ENCODE measurements at places on chromosomes 12 and 14.

DNA sequence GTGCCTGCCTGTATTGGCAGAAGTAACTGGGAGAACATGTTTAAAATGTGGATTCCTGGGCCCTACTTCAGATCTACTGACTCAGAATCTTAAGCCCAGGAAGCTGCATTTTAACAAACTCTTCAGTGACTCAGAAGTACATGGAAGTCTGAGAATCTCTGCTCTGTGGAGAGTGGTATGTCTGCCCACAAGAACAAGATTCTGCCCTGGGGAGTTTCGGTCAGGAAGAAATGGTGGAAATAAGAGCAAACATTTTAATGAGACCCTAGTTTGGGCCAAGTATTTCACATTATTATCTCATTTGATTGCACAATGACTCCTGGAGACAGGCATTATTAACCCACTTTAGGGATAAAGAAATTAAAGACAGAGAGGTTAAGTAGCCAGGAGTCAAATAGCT, 8.2 kb downstream of the ALDH1L2 start:
- DNase-seq, result no peak

DNA sequence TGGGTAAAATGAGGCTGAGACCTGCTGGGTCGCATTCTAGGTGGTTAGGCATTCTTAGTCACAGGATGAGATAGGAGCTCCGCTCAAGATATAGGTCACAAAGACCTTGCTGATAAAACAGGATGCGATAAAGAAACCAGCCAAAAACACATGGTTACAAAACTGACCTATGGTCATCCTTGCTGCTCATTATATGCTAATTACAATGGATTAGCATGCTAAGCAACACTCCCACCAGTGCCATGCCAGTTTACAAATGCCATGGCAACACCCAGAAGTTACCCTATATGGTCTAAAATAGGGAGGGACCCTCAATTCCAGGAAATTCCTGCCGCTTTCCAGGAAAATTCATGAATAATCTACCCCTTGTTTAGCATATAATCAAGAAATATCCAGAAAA, 132.4 kb downstream of the BRMS1L start:
- no peak for DNase-seq

DNA sequence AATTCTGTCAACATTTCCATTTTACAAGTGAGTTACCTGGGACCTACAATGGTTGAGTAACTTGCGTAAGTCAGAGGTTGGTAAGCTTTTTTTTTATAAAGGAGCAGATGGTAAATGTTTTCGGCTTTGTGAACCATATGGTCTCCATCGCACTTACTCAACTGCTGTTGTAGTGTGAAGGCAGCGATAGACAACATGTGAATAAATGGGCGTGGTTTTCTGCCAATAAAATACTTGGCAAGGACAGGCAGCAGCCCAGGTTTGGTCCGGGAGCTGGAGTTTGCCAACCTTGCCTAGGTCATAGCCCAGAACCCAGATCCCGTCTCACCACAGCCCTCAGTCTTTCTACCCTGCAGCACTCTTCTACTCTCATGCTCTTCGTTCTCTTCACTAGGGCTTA, 6.3 kb downstream of the DDX55 start:
- DNase-seq, result no peak

- DNase-seq, result no peak
Measured at GRCh38 chr12:45128637-45129036, 77.7 kb upstream of the DBX2 start.

DNA sequence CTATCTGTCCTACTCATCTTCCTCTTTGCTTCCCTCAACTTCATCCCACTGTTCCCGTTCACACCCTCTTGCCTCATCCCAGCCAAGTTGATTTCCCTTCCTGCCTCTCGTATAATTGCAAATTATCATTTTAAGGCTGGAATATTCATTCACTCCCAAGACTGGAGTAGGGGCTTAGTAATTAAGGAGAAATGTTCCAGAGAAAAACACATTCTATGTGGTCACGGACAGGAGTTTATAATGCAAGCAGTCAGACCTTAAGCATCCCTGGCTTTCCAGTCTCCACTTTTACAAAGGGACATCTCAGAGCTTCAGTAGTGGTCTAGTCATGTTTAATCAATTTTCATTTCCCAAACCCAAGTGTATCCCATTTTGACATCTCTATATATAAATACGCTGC, 54.9 kb downstream of the TMEM132D start:
- no peak for DNase-seq

GRCh38 chr12:5899675-5900074, 45.4 kb downstream of the ANO2 start:
- DNase-seq, result no peak

GRCh38 chr14:42862114-42862513, 1255.4 kb downstream of the LRFN5 start:
- no peak for DNase-seq

DNA sequence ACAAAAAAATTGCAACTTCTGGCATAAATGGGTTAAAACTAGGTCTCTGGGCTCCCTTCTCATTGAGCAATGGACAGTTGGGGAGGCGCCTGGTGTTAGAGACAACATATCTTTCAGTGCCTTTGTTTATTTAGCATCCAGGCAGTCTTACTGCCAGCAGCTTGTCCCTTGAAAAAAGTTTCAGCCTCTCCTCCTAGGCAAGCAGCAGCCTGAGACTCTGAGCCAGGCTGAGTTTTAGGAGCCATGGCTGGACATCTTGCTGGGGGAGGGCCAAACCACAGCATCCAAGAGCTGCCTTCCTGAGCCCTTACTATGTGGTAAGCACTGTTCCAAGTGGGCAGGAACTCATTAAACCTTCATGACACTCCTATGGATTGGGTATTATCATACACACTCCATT, 10.1 kb upstream of the JDP2 start:
- DNase-seq, result no peak

DNA sequence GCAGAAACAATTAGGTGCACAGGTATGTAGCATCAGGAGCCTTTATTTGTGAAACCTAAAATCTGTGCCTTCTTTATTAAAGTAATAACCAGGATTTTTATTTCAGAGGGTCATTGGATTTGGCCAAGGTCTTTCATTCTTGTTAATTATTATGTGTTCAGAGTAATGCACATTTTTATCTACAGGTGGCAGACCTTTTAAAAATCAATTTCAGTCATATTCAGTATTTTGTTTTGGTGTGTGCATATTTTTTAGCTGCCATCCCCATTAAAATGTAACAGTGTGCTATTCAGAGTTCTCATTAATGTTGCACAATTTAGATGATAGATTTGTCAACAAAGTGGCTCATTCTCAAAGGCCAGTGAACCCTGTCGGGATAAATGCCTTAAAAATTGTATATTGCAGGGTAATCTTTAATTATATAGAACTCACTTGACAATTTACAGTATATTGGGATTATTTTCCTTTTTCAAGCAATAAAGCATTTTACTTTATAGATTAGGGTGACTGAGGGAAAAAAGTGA, 319.3 kb upstream of the SOX5 start:
- no peak for DNase-seq

DNA sequence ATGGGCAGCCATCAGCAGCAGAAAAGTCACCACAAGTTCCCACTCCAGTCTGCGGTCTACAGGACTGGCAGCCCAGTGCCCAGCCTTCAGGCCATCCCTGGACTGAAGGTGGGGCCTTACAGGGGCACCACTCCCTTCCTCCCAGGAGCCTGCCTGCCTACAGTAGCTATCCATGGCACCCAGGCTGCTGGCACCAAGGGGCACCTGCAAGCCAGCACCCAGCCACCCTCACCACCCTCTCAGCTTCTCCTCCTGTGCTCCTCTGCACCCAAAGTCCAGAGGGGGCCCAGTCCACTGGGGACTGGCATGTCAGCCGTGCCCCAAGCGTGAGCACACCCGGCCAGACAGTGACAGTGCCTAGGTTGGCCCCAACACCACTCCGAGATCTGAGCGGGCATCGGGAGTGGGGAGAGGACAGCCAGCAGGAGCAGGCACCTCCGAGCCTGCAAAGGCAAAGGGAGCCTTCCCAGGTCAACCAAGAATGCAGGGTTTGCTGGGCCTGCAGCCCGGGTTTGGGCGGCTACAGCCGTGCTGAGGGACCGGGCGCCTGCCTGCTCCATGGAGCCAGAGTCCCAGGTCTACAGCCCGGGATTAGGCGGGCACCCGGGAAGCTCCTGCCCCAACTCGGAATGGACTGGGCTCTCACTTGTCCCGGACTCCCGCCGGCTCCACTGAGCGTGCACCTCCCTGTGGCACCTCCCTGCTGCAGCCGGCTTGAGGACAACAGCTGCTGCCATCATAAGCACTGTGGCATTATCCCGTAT, 8.1 kb upstream of the OR6C65 start:
- no peak for DNase-seq

DNA sequence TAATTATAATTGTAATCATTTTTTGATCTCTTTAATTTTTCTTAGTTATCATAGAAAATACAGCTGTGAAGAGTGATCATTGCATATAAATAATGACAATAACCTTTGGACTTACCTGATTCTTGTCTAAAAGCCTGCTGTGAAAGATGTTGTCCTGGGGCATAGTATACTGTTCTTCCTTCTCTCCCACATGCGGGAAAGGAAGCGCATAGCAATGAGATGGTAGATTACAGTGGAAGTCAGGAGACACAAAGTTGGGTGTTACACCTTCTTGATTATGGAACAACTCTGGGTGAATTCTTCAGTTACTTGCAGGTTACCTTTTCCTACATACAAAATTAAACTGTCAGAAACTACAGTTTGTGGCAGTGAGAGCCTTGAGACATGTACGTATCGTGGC, 140.8 kb downstream of the KTN1 start:
- no peak for DNase-seq

GRCh38 chr14:105091054-105091516, 25.9 kb upstream of the GPR132 start:
- no peak for DNase-seq

DNA sequence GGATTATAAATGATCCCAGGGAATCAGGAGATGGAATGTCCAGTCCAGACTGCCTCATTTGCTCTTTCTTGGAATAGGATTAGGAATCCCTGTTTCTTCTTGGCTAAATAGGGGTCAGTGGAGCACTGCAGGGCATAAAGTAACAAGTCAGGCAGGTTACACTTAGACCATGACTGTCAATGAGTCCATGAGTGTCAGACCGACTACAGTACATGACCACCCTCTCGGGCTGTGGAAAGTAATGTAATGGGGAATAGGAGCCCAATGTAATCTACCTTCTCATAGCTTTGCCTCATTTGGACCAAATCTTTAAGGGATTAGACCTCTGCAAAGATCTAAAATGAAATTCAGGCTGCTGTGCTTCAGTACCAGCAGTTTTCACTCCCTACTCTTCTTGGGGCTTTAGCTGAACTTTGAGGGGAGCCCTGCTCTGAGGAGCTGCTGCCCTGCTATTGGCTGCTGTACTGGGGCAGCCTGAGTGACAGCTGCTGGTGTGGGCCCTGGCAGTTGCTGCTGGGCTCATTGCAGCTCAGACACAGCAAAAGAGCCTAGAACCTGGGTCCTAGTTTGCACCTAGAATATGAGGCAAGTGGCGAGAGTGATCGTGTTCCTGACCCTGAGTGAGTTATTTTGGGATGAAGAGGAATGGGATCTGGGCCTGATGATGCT, 62.2 kb upstream of the OR4E1 start:
- DNase-seq, result no peak

- no peak for DNase-seq
Measured at GRCh38 chr14:88044444-88044758, 39.5 kb downstream of the GPR65 start.

GRCh38 chr12:11596141-11596540, 53.3 kb upstream of the ETV6 start:
- no peak for DNase-seq

- DNase-seq, result no peak
Measured at GRCh38 chr14:49545716-49546115, 40.5 kb downstream of the RPS29 start.

- no peak for DNase-seq
Measured at GRCh38 chr12:53179687-53180219, 769 bp upstream of the ZNF740 start.

DNA sequence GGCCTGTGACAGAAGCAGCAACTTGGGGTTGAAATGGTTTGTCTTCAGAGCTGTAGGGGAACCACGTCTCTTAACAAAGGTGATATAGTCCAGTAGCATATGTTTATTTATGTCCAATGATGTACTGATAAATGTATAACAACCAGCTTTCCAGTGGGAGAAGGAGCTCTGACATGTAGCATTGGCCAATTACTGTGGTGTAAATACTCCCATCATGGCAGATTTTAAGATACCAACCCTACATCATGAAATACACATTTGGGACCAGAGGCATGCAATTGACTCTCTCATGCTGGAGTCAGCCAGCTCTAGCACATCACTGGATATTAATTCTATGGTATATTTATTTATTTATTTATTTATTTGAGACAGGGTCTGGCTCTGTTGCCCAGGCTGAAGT, 50.6 kb upstream of the CHST11 start:
- no peak for DNase-seq

DNA sequence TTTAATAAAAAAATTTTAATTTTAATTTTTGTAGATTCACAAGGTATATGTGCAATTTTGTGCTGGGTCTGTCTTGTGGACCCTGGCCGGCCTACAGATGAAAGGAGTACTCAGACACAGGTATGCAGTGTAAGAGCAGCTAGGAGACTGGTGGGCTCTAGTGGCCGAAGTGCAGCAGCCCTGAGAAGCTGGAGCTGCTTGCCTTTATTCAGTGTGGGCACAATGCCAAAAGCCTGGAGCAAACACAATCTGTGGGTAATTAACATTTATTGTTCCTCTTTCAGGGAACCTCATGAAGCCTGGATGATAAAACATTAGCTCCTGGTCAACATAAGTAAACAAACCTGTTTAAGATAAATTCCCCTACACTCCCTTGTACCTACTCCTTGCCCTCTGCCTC, 135.7 kb upstream of the SEL1L start:
- DNase-seq, result no peak

DNA sequence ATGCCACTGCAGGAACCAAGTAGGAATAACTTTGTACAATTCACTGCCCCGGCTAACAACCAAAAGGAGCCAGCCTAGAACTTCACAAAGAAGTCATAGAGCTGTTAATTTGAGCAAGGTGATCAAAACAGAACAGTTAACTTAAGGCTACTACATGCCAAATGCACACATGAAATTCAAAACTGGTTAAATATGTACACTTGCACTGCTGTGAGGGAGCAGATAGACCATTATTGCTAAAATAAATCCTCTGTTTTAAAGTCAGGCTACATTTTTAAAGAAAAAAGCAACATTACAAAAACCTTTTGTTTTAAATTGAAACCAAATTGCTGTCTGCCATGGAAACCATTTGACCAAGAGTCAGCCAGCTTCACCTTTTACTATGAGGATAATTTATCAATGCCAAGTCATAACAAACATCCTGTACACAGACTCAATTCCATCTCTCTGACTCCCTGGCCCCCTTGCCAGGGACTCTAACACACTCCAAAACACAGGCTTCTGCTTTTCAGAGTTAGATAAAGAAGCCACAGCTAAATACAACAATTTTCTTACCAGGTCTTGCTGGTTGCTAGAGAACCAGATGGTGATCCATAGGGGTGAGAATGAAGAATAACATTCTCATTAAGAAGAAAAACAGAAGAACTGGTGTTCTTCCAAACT, 84.0 kb downstream of the LRP6 start:
- no peak for DNase-seq

GRCh38 chr12:88559772-88560171, 20.5 kb downstream of the KITLG start:
- DNase-seq, result no peak

Data from stimulated activated CD4-positive, alpha-beta T cell treated with anti-CD3 and anti-CD28 coated beads, Interleukin-1b, Interleukin-23, amount 100 ng/mL, for 4 hours (primary cell).